ENCODE measurements at places on chromosomes 1 and 21.

DNA sequence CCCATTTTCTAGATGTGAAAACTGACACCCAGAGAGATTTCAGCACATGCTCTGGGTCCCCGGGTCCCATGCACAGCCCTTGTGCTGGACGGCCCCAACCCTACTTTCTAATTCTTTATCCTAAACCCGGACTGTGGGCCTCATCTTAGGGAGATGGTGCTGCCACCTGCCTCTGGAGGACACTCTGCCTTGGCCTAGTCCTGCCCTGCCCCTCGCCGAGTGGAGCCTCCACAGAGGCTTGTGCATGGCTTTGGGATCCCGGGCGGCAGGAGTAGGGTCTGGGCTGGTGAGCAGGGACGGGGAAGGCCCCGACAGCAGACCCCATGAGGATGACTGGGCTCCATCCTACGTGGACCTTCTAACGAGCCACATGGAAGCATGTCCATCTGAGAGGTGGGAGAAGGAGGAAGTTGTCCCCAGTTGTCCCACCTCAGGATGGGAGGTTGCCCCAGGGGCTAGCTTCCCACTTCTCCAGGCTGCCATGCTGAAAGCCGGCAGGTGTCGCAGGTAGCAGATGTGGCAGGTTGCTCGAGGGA lies 12.4 kb downstream of the MX2 start:
- DNase-seq: no peak

DNA sequence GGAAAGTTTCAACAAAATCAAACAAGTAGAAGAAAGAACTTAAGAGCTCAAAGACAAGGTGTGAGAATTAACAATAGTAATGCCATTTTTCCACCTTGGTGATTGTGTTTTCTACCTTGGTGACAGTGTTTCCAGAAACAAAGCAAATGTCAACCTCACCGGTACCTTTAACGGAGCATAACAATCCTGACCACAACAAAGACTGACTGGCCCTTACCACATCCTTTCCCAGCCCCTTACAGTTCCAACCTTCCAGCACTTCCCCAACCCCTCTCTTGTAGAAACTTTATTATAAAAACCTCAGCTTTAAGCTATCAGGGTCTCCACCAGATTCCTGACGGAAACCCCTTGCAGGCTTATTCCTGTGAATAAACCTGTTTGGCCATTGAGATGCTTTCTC lies 16.7 kb downstream of the STYXL2 start:
- no peak for DNase-seq

- no peak for DNase-seq
Measured at GRCh38 chr1:45329445-45329844, 2.8 kb downstream of the HPDL start.

GRCh38 chr1:115757326-115757725 lies 11.2 kb downstream of the CASQ2 start:
- no peak for DNase-seq

GRCh38 chr1:8590721-8591351 lies 226.6 kb downstream of the RERE start:
- DNase-seq: no peak

DNA sequence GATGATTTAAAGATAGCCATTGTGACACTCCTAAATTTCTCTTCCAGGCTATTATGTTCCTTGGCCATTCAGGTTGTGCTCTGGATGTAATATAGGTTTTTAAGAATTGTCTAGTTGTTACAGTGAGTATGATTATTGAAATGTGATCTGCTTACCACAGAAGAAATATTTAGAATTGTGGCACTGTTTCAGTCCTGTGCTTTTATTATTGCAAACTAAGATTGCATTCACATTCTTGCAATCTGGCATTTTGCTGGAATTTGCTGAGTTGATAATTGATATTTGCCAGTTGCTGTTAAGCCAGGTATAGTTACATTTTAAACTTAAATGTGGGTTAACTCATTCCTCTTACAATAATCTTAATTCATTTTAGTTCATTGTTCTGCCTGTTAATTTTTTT lies 22.3 kb downstream of the EXO1 start:
- DNase-seq: no peak

DNA sequence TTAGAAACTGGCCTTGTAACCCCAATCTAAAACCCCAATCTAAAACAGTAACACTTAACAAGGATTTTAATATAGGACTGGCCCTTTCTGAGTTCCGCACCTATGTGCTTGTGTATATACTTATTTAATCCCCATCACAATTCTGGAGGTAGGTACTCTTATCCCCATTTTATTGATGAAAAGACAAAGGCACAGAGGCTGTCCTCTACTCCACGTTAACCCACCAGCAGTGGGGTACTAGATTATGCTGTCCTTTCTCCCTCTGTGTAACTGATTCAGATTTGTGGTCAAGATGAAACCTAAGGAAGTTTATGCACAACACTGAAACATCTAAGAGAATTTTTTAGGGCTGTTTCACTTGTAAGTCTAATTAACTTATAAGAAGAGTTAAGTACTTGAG lies 175.3 kb downstream of the RERE start:
- no peak for DNase-seq

DNA sequence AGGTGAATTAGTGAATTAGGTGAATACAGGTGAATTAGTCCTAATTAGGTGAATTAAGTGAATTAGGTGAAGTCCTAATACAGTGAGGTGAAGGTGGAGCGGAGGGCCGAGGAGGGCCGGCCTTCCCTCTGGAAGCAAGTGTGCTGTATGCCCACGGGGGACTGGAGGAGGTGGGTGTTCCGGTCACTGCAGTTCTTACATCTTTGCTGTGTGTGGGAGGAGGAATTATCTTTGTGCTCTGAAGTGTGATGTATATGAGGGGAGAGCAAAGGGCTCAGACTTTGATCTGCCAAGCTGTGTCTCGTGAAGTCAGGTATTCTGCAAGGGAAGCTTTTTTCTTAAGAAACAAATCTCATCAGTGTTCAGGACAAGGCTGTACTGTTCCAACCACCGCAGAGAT lies 45.4 kb downstream of the AGPAT3 start:
- DNase-seq: no peak

GRCh38 chr1:221418346-221418745 lies 323.5 kb downstream of the DUSP10 start:
- no peak for DNase-seq

GRCh38 chr1:92842082-92843045 lies 10.5 kb downstream of the RPL5 start:
- DNase-seq: no peak

DNA sequence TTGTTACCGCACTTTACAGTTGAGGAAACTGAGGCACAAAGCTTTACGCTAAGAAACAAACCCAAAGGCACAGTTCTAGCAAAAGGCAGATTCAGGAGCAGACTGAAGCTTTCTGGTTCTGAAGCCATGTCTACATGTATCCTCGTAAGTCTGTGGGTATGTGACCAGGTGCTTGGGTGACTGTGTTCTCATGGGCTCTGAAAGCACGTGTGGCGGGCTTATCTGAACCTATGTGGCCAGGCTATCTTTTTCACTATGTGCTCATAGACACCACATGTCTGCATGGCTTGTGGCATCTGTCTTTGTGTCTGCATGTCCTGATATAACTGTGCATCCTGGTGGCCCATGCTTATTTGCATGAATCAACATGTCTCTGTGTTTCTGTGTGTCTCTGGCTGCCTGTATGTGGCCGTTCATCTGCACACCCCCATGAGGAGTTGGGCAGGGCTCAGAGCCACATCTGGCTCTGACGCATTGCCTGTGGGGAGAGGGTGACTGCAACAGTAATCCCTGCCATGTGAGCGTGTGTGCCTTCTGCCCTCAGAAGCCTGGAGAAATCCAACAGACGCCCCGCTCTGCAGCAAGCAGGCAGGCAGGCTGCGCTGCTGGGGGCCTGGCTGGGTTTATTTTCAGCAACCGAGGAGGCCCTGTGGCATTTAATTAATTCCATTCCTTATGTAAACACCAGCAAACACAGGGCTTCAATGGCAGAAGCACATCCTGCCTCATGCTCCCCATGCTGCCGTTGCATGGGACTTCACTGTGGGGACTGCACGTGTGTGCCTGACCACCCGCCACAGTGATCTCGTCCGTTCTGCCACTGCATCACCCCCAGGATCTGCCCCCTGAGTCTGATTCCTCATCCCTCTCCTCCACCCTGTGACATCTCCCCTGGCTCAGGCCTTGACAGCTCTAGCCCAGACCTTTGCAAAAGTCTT lies 115.4 kb downstream of the TRABD2B start:
- no peak for DNase-seq

GRCh38 chr1:100883963-100884362 lies 10.7 kb downstream of the EXTL2 start:
- DNase-seq: no peak

GRCh38 chr1:88529581-88529980 lies 154.5 kb upstream of the PKN2 start:
- DNase-seq: no peak

DNA sequence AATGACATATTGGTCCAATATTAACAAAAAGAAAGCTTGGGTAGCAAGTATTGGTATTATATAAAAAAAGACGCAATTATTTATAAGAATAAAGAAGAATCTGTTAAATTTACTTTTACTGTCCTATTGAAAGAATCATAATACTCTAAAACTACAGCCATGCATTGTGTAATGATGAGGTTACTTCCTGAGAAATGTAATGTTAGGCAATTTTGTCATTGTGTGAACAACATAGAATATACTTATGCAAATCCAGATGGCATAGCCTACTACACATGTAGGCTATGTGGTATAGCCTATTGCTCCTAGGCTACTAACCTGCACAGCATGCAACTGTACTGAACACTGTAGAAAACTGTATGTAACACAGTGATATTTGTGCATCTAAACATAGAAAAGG lies 121.2 kb upstream of the PTGFR start:
- no peak for DNase-seq

- DNase-seq: no peak
Measured at GRCh38 chr1:119772298-119772697, 3.6 kb upstream of the HMGCS2 start.

DNA sequence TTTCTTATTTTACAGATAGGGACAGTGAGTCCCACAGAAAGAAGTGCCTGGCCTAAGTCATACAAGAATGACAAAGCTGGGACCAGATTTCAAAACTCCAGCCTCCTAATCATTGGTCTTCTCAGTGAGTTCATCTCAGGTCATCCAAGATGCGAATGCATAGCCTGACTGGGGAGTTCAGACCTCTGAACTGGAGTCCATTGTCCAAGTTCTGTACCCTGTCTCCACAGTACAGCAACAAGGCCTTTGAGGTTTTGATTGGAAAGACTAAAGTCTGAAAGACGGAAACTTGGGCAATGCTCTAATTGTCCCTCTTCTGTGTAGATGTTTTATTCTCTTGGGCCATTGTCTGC lies 62.0 kb downstream of the TNN start:
- no peak for DNase-seq

GRCh38 chr1:173708787-173709186 lies 6.0 kb upstream of the KLHL20 start:
- no peak for DNase-seq

GRCh38 chr21:37088186-37088735 lies 15.2 kb downstream of the TTC3 start:
- no peak for DNase-seq

GRCh38 chr21:15141261-15141970 lies 76.6 kb upstream of the NRIP1 start:
- no peak for DNase-seq

DNA sequence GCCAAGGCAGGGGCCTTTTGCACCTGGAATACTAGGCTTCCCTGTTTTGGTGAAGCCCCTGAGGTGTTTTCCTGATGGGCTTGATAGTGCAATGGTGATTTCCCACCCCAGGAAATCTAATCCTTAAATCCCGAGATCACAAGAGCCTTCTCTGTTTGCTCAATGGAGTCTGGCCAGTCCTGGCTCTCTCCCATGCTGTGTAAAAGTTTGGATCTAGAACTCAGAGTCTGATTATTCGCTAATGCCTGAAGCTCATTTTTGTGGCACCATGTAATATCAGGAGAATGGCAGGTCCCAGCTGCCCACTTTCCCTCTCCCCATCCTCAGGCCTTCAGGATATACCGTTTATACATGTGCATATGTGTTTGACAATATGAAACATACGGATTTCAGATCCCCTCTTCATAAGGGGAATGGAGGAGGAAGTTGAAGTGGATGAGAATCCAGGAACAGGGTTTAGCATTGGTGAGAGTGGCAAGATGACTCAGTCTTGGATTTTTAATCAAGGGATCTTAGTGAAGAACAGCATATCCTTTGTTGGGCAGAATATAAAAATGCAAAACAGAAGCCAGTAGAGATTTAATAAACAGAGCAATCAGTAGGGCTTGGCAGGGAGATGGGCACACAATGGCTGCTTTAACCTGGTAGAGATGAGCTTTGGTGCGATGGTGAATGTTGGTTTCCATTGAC lies 62.1 kb downstream of the CLIC6 start:
- no peak for DNase-seq

DNA sequence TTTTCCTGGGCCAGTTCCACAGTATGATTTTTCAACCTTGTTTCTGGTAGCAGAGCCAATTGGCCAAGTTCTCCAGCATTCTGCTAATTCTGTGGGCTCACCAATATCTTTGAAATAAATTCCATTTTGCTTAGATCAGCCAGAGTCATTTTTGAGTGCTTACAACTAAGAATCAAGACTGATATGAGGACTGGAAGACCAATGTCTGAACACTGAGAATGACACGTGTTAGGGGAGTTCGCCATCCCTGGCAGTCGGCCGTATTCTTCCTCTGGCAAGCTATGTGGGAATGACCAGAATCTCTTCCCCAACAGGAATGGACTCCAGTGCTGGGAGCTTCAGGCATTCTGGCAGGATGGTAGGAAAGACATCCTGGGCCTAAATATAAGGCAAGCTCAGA lies 4.9 kb upstream of the TENT5C start:
- no peak for DNase-seq

GRCh38 chr1:35857830-35858229 lies 25.2 kb upstream of the AGO1 start:
- DNase-seq: no peak

- DNase-seq: no peak
Measured at GRCh38 chr1:188782220-188782841, 1695.3 kb downstream of the BRINP3 start.

GRCh38 chr1:12502336-12503109 lies 115.5 kb downstream of the DHRS3 start:
- DNase-seq: peak; percentile 62

- no peak for DNase-seq
Measured at GRCh38 chr1:109482791-109483671, 674 bp upstream of the ATXN7L2 start.

DNA sequence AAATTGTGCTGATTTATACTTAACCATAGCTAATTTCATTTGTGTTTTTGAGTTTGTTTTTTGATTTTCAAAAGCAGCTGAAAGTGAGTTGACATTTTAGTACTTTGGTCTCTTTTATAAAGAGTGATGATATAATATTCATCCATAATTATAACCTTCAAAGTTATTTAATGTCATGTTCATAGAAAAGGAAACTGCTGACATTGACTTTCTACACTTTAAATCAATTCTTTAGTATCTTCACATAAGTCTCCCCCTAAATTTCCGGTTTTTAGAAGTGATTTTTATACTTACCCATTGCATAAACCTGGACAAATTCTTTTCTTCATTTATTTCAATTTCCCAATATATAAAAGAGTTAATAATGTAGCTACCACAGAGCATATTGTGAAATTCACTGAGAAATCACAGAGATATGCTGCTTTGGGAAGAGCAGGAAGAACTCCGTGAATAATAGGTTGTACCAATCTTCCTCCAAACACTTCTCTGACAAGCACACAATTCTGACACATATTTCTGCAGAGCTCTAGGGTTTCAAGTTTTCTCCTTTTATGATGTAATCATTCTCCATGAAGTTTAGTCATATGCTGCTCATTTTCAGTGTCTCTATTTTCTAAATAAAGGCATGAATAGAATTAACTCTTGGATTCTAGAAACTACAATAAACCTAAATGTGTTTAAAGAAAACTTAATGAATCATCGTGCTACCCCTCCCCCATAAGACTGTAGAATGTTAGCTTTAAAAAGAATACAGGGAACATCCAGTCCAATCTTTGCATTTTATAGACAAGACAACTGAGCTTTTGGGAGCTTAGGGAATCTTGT lies 25.6 kb upstream of the CDC42BPA start:
- no peak for DNase-seq

GRCh38 chr1:21911205-21912001 lies 25.7 kb downstream of the HSPG2 start:
- DNase-seq: no peak

All from activated T-cell treated with anti-CD3 and anti-CD28 coated beads, Interleukin-2, amount 50 U/mL, for 48 hours (primary cell).